ENCODE measurements at places on chromosomes 6 and 20.

- DNase-seq = no peak
Observed at GRCh38 chr6:43276577-43277305, 21.3 kb upstream of the SLC22A7 start.

GRCh38 chr6:7080311-7080710 is 27.4 kb upstream of the RREB1 start:
- DNase-seq = no peak

DNA sequence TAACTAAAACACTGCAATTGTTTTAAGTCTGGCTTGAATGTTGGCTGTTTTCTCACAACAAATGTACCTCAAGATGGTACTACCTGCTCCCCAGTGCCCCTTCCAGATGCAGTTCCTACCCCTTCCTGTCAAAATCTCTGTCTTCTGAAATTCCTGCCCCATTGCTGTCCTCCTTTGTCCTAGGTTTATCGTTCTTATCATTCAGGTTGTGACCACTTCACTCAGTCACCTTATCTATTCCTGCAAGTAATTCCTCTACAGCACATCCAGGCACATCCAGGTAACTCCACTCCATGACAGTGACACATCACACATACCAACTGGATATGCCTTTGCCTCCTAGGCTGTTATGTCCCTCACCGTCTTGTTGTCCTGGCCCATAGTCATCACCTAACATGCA is 90.2 kb downstream of the TRDN start:
- no peak for DNase-seq

- no peak for DNase-seq
Observed at GRCh38 chr6:15380351-15380750, 134.5 kb downstream of the JARID2 start.

DNA sequence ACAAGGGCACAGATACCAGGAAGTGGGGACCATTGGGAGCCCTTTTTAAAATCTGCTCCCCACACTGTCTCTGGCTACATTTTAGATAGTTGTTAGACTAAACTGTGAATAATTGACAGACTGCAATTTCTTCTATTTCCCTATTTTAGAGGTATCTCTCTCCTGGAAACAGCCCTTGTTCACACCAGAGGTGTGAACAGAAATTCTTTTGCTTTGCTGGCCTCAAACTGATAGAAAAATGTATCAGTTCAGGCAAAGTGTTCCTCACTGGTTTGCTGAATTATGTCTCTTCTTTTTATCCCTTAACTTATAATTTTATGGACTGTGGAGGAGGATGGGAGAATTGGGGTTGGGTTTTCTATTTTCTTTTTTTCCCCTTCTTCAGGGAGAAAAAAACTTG is 513.2 kb upstream of the SULF2 start:
- DNase-seq = no peak

DNA sequence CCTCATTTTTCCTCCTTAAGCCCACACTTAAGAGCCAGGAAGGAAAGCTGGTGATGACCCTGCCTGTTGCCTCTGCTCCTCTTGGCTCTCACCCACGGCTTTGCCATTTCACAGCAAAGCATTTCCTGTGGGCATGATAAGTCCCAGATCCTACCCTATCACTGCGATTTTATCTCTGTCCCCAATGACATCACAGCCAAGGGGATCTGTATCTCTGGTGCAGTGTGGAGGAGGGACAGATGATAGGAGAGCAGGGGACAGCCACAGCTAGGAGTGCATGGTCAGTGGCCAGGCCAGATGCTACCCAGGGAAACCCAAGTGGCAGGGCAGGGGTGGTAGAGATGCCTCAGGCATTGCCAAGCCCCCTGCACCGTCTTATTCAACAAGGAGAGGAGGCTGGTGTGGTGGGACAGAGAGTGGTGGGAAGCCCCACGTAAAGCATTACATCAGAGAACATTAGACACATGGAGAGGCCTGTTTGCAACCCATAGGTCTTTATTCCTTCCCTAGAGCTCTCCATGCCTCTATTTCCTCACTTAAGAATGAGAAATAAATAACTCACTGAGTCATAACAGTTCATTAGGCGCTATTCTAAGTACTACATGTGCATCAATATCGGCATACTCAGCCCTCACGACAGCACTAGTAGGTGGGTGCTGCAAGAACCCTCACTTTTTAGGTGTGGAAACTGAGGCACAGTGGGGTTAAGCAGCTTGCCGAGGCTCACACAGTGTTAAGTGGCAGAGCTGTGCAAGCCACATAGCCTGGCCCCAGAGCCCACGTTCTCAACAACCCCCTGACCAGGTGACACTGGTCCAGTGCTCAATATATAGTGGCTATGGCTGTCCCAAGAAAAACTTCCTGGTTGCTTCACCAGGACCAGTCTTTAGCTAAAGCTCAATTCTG is 4.6 kb downstream of the TFEB start:
- DNase-seq = no peak

Data from GM12878 (cell line).